Left lobe of liver (tissue), 2 donors: ENCODE measurements at places on chromosomes 5 and 9. TPM values are rescaled to one million over a fixed set of nuclear protein-coding genes. Genes with fewer than 3 reads are reported as not detected.

Gene GARNL3
- total RNA-seq, result 7.4 TPM

Gene MCTP1
- 1.3 TPM for total RNA-seq

Gene FOXI1
- not detected for total RNA-seq

Gene HTR1A
- not detected for total RNA-seq

Gene LRRC70
- 0.30 TPM for total RNA-seq

Gene NTNG2
- total RNA-seq, result 0.38 TPM

Gene STOM
- total RNA-seq, result 217 TPM

Gene STING1
- total RNA-seq, result 8.0 TPM

Gene HSPB3
- total RNA-seq, result not detected

Gene SPINK4
- total RNA-seq, result not detected

Gene FRMD3
- 0.53 TPM for total RNA-seq

Gene LOX
- 2.1 TPM for total RNA-seq

Gene FAM151B
- total RNA-seq, result 1.2 TPM

Gene JAKMIP2
- total RNA-seq, result 0.40 TPM
